ENCODE measurements at places on chromosomes 13 and 19.

- DNase-seq, result no peak
Measured at GRCh38 chr19:5250127-5250659, 90.4 kb downstream of the PTPRS start.

DNA sequence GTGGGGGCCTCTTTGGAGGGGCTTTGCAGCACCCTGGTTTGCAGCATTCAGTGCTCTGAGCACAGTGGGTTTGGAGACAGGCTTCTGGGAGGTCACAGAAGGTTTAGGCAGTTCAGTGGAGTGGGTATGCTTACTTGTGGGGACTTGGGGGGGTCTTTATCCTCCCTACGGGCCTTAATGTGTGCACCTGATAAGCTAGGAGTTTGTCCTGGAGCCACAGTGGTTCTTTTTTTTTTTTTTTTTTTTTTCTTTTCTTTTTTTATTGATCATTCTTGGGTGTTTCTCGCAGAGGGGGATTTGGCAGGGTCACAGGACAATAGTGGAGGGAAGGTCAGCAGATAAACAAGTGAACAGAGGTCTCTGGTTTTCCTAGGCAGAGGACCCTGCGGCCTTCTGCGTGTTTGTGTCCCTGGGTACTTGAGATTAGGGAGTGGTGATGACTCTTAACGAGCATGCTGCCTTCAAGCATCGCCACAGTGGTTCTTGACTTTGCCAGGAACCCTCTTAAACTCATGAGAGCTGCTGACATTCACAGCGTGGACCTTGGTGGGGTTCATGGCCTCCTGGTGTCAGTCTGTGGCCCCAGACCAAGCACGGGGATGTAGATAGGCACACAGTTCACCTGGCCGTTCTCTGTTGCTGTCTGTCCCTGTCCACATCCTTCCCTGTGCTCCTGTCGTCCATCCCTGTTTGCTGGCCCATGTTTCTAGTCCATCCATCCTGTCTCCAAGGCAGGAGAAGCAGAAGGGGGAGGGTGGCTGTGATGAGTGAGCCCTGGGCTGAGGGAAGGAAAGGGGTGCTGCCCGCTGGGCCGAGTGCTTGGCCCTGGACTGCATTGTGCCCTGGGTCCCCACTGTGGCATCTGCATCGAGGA lies 2.7 kb downstream of the EGLN2 start:
- no peak for DNase-seq

GRCh38 chr13:60463787-60464186 lies 66.8 kb downstream of the TDRD3 start:
- no peak for DNase-seq

- no peak for DNase-seq
Measured at GRCh38 chr19:42441049-42441445, 1.7 kb downstream of the CXCL17 start.

- DNase-seq, result no peak
Measured at GRCh38 chr13:73231471-73231870, 172.7 kb downstream of the KLF5 start.

DNA sequence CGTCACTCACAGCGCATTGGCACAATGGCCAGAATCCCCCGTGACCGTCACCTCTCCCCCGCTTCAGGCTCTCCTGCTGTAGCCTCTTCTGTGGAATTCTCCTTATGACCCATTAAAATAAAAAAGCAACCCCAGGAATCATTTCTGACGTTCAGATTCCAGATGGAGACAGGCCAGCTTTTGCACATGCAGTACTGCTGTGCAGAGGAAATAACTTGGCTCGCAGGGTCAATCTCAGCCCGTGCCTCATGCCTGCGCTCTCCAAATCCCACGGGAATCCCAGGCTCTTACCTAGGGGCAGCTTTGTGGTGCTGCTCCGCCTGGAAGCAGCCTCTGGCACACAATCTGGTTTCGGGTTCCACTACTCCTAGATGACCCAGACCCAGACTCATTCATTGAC lies 32.7 kb upstream of the SOX1 start:
- no peak for DNase-seq

- peak; percentile 79 for DNase-seq
Measured at GRCh38 chr19:17762505-17763229, 11.4 kb downstream of the FCHO1 start.

GRCh38 chr19:873084-873483 lies 13.6 kb downstream of the CFD start:
- no peak for DNase-seq
